ENCODE measurements at places on chromosomes 1 and 21.

DNA sequence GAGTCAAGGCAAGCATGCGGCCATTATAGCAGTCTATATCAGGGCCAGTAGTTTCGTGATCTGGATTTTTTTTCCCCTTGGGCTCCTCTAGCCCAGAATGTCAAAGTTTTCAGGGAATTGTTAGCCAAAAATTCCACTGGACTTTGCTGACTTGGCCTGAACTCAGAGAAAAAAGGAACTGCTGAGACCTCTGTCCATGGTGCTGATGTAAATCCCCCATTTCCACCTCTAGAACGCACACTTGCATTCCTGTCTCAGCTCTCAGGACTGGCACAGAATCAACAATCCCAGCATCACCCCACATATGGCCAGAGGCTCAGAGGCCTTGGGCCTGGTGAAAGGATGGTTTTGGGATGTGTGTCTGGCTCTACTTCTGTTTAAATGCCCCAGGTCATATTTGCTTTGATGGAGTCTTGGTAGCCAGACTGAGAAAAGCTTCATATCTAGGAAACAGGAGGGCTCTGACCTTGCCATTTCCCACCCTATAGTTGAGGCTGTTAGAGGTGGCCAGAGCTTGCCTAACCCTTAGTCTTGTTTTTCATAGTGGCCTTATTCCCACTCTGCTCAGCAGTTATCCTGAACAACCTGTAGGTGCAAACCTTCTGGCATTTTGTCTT is 16.9 kb upstream of the EFCAB14 start:
- DNase-seq, result no peak

DNA sequence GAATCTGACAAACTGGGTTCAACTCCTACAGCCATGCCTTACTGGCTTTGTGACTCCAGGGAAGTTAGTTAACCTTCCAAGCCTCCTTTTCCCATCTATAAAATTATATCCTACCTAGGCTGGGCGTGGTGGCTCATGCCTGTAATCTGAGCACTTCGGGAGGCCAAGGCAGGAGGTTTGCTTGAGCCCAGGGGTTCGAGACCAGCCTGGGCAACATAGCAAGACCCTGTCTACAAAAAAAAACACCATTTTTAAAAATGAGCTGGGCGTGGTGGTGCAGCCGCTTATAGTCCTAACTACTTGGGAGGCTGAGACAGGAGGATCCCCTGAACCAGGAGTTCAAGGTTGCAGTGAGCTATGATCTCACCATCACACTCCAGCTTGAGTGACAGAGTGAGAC is 15.1 kb downstream of the CELF3 start:
- no peak for DNase-seq

- no peak for DNase-seq
Observed at GRCh38 chr1:160904783-160905616, 20.0 kb upstream of the ITLN1 start.

- DNase-seq, result no peak
Observed at GRCh38 chr21:28657566-28657965, 335.1 kb downstream of the LTN1 start.

DNA sequence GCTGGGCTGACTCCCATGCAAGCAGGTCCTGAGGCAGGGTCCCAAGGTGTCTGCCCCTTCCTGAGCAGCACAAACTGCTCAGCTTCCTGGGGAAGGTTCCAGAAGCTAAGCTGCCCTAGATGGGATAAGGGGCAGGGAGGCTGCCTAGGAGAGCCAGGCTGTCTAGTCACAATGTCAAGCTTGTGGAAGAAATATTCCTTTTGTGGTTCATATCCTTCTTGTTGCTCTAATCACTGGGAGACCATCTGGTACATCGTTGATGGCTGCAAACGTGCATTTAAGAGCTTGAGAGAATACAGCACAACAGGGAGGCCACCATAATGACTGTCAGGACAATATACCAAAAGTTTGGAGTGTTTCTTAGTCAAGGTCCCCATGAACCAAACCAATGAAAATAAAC is 67.4 kb downstream of the SLC16A1 start:
- DNase-seq, result no peak

DNA sequence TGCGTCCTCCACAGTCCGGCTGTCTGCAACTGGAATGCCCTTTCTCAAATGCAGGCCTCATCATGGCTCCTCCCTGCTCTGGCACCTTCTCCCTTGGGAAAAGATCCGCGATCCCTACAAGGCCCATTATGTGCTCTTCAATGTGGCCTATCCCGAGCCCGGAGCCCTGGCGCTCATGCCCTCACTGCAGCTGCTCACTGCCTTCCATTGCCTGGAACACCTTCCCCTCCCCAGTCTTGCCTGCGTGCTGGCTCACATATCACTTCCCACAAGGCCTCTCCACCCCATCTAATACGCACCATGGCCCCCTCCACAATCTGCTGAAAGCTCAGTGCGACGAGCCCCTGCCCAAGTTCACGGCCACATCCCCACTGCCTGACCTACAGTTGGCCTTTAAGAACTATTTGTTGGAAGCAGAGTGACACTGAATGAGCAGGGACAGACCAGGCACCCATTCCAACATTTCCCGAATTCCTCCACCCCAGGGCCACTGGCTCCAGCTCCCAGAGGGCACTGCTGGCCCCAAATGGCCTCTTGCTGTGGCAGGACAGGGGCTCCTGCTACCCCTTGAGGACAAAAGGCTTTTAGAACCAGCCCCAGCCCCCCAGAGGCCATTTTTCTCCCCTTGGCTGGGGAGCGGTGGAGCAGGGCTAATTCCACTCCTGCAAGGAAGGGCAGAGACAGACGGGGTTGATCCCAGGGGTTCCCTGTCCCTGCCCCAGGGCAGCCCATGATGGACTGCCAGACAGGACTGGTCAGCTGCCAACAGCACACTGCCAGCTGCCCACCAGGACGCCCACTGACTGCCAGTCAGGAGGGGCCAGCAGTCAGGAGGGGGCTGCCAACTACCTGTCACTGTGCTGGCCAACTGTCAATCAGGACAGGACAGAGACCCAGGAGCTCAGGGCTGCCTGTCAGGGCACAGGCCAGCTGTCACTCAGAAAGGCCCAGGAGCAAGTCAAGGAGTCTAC is 64.8 kb downstream of the DHRS3 start:
- no peak for DNase-seq

GRCh38 chr1:154807048-154807591 is 63.0 kb downstream of the KCNN3 start:
- DNase-seq, result no peak

- DNase-seq, result no peak
Observed at GRCh38 chr1:194338241-194338948, 1152.0 kb upstream of the B3GALT2 start.

DNA sequence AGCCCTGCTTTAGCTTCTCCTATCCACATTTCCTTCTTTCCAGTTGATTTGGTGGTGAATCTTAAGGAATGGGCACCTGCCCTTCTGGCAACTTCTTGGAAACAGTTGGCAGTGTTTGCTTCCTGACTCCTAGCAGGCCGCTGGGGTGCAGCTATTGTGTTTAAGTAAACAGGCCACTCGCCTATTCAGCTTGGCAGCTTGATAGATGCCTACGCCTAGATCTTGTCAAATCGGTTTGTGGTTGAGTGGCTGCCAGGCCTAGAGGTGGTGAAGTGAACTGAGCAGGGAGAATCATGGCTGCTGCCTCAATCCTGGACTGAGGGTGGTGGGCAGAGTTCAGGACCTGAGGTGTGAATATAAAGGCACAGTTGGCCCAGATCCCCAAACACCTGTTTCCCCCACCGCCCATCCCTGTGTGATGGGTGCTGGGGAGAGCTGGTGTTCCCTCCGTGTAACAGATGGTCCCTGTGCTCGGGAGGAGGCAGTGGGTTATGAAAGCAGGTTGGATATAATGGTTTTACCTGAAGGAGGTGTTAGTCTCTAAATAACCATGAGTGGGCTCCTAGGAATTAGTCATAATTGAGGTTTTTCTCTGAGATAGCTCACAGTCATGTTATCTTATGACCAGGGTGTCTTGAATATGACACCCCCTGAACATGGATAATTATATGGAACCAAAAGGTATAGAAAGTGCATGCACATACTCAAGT is 940 bp upstream of the PLA2G2C start:
- no peak for DNase-seq

DNA sequence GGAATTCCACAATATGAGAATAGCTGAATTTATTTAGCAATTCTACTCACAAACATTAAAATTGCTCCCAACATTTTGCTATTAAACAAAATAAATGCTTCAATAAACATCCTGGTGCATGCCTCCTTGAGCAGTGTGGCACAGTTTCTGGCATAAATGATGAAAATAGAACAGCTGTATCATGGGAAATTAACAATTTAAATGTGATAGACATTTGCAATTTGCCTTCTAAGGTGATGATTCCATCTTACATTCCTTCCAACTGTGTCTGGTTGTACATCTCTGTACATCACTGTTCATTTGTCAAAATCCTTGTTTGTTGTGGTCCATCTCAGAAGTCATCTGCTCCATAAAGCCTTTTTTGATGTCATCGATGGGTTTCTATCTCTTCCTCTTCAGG is 198.7 kb downstream of the KCTD3 start:
- DNase-seq, result no peak

GRCh38 chr21:38798481-38798882 is 7.2 kb upstream of the ETS2 start:
- DNase-seq, result no peak

GRCh38 chr1:184366997-184367396 is 19.8 kb upstream of the C1orf21 start:
- DNase-seq, result no peak

Data from NCI-H2081 (cell line).